LHCN-M2 (cell line): ENCODE measurements at places on chromosomes 2 and 18. TPM values are rescaled to one million over a fixed set of nuclear protein-coding genes. Genes with fewer than 3 reads are reported as not detected.

- DNase-seq: peak; percentile 90
Measured at GRCh38 chr2:234823877-234824376, 127.9 kb upstream of the SH3BP4 start.

The SLC40A1 gene
- total RNA-seq: 7.1 and 7.6 TPM in 2 replicates

DNA sequence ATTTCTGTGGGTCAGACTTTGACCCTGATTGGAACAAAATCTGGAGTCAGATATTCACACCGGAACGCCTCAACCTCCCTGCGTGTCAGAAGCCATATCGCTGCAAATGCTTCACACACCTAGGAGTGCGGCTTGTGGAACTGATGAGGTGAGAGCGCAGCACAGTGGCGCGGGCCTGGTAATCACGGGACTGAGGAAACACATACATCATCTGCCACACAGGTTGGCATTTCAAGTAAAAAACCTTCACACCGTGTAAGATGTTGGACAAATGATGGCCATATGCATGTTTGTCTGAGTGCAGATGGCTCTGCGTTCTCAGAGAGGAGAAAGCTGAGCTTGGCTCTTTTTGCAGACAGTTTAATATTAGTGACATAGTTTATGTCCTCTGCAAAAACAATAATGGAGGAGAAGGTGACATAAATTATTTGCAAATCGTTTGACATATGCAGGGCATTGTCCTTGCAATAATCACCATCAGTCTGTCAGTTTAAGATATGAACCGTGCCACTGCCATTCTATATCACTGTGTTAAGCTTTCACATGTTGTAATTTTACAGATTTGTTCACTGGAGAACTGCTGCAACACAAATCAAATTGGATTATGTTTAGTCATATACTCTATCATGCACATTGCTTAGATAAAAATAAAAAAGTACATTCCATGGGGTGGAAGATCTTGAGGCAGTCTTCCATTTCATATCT, 101.4 kb downstream of the MTX2 start:
- no peak for DNase-seq

The GPR35 gene
- total RNA-seq: 0.11 and 1.0 TPM in 2 replicates

DNA sequence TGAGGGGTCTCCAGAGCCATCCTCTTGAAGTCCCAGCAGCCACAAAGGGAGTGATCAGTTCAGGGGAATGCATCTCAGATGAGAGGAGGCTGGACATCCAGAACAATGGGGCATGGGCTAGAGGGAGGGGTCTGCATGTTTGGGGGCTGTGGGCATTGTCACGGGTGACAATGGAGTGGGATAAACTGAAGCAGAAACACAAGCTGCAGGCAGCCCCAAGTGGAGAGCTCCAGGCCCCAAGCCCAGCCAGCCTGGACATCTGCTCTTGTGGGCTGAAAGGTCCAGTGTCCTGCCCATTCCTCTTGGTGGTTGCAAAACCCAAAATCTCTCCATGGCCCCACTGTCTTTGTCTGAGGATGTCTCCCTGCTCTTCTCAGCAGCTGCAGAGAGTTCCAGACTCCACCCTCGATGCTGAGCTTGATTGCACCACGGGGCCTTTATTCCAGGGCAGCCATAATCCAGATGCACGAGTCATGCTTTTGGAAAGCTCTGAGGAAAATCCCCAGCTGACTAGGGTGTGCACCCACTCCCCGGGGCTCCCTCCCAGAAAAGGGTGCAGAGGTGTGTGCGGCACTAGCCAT, 149.4 kb downstream of the TNS1 start:
- peak; percentile 87 for DNase-seq

DNA sequence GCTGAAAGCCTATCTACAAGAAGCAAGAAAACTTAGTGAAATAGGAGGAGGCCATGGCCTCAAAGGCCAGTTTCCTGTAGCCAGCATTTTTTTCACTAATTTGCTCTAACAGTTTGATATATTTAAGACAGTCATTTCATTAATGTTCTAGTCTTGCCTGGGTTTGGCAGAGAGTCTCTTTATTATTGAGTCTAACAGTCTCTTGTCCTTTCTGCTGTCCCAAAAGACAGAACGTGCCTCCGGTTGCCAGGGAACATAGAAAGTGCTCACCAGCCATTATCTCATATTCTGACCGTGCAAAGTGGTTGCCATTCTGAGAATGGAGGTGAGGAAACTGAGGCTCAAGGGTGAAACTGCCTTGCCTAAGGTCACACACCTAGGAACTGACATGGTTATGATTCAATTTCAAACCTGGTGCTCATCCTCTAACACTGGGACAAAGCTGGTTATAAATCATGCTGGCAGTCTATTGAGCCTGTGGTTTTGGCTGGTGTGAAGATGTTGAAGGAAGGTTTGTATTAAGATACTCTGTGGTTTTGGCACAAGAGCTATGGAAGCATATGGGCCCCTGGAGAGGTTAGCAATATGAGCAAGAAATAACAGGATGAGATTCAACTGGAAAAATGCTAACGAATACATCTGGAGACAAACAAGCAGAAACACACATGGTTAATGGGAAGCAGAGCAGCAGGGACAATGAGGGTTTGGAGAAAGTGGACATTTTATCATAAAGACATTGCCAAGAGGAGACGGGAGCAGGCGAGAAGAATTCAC, 903.3 kb upstream of the KLHL29 start:
- DNase-seq: no peak

GRCh38 chr2:5444168-5444567, 248.0 kb upstream of the SOX11 start:
- DNase-seq: no peak

DNA sequence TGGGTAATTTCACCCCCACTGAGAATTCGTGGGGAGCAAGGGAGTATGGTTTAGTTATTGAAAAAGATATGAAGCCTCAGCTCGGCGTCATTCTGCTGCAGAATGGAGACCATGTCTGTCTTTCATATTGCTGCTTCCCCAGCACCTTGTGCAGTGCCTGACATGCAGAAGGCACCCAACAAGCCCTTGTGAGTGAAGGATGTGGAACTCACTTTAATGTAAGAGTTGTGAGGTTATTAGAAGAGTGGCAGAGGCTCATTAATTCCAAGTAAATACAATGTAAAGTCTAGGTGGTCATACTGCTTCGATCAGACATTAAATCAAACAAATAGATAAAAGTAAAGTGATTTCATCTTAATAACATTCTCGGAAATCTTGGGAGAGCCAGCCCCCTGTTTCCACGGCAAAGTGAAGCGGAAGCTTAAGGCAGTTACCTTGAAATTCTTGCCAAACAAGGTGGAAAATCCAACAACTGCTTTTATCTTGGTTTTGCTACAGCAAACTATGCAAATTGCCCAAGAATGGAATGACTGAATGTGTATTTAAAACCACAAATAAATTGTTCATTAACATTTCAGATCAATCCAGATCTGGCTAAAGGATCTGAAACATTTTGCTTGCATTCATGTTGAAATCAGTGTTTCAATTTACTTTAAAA, 9.6 kb downstream of the CFAP221 start:
- no peak for DNase-seq

GRCh38 chr2:132646540-132647108, 23.4 kb downstream of the LYPD1 start:
- no peak for DNase-seq

DNA sequence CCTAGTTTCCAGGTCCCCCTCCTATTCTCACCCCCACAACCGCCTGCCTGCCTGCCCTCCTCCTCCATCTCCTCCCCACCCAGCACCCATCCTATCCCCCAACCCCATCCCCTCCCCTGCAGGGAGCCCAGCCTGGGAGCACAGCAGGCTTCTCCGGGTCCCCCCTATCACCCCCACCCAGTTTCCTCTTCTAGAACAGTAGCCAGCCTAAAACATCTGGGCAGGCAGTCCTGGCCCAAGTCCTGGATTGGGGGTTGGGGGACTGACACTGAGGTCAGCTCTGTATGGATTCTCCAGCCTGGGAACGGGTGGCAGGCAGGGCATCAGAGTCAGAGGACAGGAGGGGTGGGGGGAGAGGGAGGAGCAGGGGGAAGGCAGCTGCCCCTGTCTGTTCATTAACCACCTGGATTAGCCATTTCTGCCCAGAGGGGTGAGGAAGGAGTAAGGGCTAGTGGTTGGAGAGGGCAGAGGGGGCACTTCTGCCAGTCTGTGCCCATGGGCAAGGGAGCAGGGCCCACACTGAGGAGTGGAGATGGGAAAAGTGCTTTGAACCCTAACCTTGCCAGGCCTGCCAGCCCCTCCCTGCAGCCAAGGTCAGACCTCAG, 60.0 kb downstream of the TNS1 start:
- peak; percentile 63 for DNase-seq
